ENCODE measurements at places on chromosomes 7 and 10. TPM values are rescaled to one million over a fixed set of nuclear protein-coding genes. Genes with fewer than 3 reads are reported as not detected.

- no peak for DNase-seq
These were observed 78.1 kb upstream of the VWDE start for GRCh38 chr7:12481722-12482121.

GRCh38 chr7:7148798-7149481 is 33.4 kb upstream of the C1GALT1 start:
- no peak for DNase-seq

DNA sequence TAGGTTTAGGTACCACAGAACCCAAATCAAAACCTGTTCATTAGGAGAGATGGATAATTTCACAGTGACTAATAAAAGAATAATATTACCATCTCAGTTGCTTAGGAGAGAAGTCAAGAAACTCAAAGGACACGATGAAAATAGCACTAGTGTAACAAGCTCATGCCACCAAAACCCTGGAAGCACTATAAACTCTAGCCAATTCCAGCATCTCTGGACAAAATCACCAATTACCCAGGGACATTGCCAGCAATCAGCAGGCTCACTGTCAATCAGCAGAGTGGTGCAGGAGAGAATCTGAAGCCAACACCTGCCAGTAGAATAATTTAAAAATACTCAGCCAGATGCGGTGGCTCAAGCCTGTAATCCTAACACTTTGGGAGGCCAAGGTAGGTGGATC is 88.9 kb downstream of the ARMH3 start:
- no peak for DNase-seq

- no peak for DNase-seq
These were observed 64.2 kb downstream of the BICC1 start for GRCh38 chr10:58576751-58577436.

DNA sequence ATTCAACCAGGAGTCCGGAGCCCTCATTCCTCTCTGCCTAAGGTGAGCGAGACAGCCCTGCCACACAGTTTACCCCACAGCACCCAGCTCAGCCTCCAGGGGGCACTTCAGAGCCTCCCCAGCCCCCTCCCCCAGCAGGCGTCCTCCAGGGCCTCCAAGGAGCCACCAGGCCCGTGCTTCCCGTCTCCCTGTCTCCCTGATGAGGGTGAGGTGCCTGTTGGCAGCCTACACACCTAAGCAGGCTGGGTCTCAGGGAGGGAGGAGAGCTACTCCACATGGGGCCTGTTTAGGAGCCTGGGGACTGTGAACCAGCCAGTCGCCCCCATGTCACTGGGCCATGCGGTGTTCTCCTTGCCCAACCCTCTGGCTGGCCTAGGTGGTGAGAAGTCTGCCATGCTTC is 28.9 kb upstream of the TRIM8 start:
- no peak for DNase-seq

DNA sequence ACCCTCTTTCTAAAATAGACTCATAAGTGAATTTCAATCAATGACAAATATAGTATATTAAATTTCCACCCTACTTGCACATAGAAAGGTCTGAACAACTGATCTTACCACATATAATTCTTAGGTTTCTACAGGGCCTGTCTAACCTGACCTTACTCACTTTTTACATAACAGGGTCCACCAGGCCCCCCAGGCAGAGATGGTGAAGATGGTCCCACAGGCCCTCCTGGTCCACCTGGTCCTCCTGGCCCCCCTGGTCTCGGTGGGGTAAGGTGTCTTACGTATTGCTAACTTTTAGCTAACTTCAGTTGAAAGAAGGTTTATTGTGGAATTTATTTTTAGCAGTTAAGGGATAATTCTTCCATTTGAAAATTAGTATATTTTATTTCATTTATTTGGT is 5.3 kb downstream of the COL1A2 start:
- DNase-seq, result no peak

GRCh38 chr7:110645060-110645459 is 445.9 kb upstream of the LRRN3 start:
- DNase-seq, result no peak

The GJD4 gene
- not detected for total RNA-seq

The ANXA8L1 gene
- 109 TPM for total RNA-seq
